Epithelial cell of alveolus of lung (primary cell): ENCODE measurements at places on chromosomes 1 and 21. TPM values are rescaled to one million over a fixed set of nuclear protein-coding genes. Genes with fewer than 3 reads are reported as not detected.

Gene TARDBP
- total RNA-seq: 44.2 and 114 TPM in 2 replicates

Gene RGS13
- total RNA-seq: 0.13 TPM in 1 of 2 replicates, not detected in the other

Gene OR2W3
- total RNA-seq: not detected in 2 replicates

Gene ACBD6
- 62.4 and 71.7 TPM in 2 replicates for total RNA-seq
